ENCODE measurements at places on chromosomes 3 and 15. TPM values are rescaled to one million over a fixed set of nuclear protein-coding genes. Genes with fewer than 3 reads are reported as not detected.

GRCh38 chr3:189202583-189202982 lies 30.8 kb downstream of the TPRG1 start:
- peak; percentile 35 for DNase-seq

DNA sequence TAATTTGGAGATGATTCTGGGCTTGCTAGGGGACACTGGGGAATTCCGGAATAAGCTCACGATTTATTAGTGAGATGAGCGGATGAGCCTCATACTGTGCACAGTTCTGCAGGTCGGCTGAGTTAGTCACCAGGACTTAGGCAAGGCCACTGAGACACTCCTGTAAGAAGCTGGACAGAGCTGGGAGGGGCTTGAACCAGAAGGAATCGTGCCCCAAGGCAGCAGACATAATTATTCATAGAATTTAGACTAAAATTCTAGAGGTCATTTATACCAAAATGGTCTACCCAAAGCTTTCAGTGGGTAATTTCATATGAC lies 121.4 kb downstream of the VGLL4 start:
- no peak for DNase-seq

GRCh38 chr3:85591451-85591850 lies 632.7 kb downstream of the CADM2 start:
- DNase-seq, result no peak

DNA sequence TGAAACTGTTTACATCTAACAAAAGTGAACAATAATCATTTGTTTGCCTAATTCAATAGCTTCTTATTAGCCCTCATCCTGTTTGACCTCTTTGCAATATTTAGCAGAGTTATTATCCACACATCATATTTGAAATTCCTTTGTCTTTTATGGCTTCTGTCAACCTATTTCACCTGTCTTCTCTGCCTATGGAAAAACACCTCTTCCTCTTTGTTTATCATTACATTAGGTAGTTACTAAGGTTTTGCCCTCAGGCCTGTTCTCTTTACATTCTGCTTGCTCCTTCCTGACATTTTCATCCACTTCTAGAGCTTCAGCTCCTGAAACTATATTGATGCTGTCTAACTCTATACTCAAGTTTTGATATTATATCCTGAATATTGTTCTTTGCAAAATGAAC lies 183.0 kb downstream of the SUCNR1 start:
- DNase-seq, result no peak

DNA sequence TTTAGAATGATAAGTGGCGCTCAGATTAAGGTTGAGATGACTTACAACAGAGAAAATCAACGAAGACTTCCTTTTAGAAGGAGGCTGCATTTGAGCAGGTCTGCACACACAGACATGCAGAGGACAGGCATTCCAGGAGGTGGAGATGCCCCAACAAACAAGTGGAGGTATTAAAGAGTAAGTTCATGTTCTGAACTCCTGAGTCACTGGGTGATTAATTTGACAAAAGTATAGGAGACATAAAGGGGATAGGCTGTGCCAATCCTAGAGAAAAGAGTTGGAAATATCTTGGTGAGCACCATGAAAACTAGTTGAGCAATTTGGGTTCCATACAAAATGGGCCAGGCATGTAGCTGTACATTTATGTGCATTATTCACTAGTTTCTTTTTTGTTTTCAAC lies 33.5 kb upstream of the BCL6 start:
- DNase-seq, result no peak

DNA sequence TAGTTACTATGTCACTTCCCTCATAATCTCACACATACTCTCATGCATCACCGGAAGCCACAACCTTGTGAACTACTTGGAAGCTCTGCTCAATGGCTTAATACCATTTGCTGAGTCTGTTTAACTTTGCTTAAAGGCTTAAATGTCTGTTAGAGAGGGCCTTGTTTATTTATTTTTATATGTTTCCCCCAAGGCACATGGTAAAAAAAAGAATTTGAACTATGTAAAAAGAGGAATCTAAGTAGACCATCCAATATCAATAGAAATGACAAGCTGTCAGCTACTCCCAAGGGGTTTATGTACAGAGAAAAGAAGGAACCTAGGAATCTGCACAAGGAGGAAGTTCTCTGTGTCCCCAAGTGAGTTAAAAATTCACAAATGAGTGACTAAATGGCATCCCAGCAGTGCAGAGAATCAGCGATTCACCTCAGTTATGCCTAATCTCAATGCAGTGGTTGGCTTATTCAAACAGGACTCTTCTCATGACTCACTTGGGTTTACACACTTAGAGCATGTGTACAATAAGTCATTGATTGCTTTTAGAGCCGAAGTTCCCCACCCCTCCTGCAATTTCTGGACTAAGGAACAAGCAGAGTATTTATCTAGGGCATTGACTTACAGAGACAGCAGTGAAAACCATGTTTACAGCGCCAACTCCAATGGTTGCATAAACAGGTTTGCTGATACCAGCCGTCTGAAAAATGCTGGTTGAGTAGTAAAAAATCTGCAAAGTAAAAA lies 24.4 kb downstream of the SLC2A2 start:
- DNase-seq, result no peak

DNA sequence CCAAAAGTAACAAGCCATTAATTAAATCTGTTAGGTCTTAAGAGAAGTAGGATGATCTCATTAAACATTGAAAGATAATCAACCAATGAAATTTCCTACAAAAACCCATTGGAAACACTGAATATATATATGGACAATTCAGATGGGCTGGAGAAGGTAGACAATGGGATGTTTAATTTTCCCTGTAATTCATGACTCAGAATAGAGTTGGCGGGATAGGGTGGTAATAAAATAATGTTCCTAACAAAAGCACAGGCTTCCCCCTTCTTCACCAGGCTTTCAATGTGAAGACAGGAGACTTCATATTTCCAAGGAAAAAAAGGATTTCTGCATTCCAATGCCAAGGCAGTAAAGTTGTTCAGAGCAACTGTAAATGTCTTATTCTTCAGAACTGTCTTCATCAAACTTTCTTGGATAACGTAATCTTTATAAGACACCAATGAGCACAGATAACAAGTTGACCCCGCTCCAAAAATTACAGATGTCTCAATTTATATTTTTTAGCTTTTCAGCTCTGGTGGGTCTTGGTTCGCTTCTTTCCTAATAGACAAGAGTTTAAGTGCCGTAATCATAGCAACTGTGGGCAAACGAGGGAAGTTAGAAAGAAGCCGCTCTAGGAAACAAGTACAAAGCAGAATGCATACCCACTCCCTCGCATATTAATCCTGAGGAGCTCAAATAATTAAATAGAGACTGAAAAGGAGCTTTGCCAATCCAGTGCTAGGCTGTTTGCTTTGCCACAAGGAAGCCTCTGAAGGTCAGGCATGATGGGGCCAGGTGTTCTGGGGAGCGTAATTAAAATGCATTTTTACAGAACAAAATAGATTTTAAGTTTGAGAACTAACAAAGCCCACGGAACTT lies 377.0 kb downstream of the FOXP1 start:
- no peak for DNase-seq

The SIN3A gene
- total RNA-seq, result 21.7 TPM

The EMC7 gene
- 65.0 TPM for total RNA-seq

The FGF7 gene
- total RNA-seq, result 2.4 TPM

The FBN1 gene
- 40.6 TPM for total RNA-seq

The SELENOK gene
- total RNA-seq, result 49.3 TPM

The XYLB gene
- total RNA-seq, result 1.3 TPM

The LYZL4 gene
- total RNA-seq, result not detected

The ARHGAP31 gene
- total RNA-seq, result 10.3 TPM

The OCA2 gene
- 0.17 TPM for total RNA-seq

The WNT7A gene
- total RNA-seq, result not detected

Data from psoas muscle (tissue), 8 donors.